Renal pelvis (tissue), 12 donors: ENCODE measurements at places on chromosomes 12 and 14.
A peak's percentile ranks its signal among the peaks of the same experiment; 100 is the strongest.

- peak; percentile 64 for DNase-seq
These were observed 1644.1 kb upstream of the FLRT2 start for GRCh38 chr14:83885837-83886293.

- no peak for DNase-seq
These were observed 174.5 kb upstream of the NPAS3 start for GRCh38 chr14:32764131-32764530.

DNA sequence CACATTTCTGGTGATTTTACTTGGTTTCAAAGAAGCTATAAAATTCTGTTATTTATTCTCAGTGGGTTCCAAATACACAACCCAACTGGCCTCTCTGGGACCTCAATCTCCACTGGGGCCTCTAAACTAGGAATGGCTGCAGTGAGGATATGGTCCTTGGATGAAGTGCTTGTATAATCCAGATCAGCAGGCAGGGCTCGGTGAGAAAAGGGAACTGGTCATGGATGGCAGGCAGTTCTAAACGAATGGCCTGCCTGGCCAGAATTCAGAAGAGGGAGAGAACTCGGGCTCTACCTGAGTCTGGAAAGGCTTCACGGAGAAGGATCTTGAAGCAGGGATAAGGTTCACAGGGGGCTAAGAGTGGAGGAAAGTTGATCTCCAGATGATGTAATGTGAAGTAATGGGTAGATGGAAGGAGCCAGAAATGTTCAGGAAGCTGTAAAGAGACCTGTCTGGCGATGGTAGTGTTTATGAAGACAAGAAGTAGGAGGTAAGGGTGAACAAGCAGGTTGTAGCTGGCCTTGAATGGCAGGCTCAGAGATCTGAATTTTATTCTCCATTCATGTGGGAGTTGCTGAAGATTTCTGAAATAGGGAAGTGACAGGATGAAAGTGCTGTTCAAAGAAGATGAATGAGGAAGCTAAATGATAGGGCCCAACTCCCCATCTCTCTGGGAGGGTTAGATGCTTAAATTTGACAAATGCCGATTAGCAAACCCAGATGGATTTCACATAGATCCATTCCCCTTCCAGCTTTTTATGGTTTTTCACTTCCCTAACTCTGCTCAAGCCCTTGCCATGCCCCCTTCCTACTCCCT lies 31.5 kb upstream of the ANO6 start:
- DNase-seq: no peak

DNA sequence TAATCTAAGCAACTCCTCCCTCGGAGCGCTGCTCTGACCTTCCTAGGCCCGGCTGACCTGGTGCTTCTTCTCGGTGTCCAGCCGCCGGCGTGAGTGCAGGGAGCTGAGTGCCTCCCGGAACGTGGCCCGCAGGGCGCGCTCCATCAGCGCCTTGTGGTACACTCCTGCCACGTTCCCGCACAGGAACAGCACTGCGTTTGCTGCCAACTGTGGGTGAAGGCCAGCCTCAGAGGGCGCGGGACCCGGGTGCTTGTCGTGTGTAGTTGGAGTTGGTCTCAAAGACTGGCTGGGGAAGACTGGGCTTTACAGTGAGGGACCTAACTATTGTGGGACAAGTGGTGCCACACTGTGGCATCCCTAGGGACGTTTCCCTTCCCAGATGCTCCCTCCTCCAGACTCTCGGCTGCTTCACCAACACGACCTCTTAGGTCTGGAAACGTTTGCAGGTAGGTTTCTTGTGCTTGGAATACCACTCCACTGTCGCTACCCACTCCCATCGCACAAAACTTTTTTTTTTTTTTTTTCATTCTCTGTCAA lies 3.1 kb downstream of the ADCY4 start:
- DNase-seq: no peak

GRCh38 chr12:49219417-49220026 lies 30.6 kb upstream of the TUBA1A start:
- no peak for DNase-seq

GRCh38 chr12:104751594-104751993 lies 206.5 kb downstream of the SLC41A2 start:
- no peak for DNase-seq

DNA sequence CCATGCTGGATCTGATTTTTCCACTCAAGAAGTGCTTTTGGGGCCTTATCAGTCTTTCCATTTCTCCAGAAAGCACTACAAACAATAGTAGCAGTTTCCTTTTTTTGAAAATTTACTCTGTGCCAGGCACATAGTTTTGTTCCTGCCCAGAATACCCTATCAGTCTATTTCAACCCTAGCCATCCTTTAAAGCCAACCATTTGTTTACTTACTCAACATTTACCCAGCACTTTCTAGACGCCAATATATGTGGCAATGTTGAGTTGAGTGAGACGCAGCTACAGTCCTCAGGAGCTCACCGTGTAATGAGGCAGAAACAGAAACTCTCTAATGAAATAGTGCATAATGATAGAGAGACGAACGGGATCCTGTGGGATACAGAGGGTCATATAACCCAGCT lies 32.9 kb upstream of the CHST11 start:
- DNase-seq: no peak

GRCh38 chr14:92248696-92249095 lies 74.3 kb upstream of the SLC24A4 start:
- DNase-seq: no peak

GRCh38 chr14:56374421-56374820 lies 205.2 kb upstream of the TMEM260 start:
- no peak for DNase-seq

GRCh38 chr12:1234073-1234472 lies 243.1 kb downstream of the ERC1 start:
- DNase-seq: no peak

DNA sequence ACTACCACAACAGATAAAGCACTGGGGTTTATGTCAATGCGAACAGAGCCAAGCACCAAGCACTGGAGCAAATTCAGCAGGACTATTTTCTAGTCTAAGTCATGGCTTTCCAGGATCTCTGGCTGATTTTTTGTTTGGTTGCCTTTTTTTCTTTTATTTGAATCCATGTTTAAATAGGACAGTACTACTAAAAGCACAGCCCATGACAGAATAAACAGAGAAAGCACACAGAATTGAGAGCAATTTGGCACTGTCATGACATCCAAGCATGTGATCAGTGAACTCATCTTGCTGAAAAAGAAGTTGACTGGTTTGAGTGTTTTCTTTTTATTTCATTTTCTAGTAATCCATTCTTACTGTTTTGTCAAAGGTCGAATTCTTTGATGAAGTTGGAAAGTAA lies 23.1 kb upstream of the RERG start:
- no peak for DNase-seq
